Left lobe of liver (tissue), 2 donors: ENCODE measurements at places on chromosomes 5 and 9. TPM values are rescaled to one million over a fixed set of nuclear protein-coding genes. Genes with fewer than 3 reads are reported as not detected.

GRCh38 chr9:115717711-115718173 is 435.8 kb upstream of the PAPPA start:
- DNase-seq: no peak

- no peak for DNase-seq
These were observed 418.3 kb downstream of the CDH10 start for GRCh38 chr5:24226479-24226878.

DNA sequence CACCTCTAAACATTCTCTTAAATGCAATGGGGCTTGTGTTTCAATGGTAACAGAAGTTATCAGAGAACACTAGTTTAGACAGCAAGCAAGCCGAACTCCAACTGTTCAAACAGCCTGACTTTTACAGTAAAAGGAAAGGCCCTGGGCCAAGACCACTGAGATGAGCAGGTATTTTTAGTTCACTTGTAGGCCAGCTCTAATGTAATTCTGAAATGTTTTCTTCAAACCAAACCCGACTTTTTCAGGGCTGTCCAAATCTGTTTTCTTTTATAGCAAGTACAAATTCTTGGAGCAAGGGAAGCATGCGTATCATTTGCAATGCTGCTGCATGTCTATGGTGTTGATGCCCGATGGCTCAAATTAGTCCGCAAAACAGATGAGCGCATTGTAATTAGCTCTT is 192.9 kb downstream of the SLF1 start:
- DNase-seq: no peak

Gene SLC46A2
- not detected for total RNA-seq

Gene GFRA3
- total RNA-seq: not detected

DNA sequence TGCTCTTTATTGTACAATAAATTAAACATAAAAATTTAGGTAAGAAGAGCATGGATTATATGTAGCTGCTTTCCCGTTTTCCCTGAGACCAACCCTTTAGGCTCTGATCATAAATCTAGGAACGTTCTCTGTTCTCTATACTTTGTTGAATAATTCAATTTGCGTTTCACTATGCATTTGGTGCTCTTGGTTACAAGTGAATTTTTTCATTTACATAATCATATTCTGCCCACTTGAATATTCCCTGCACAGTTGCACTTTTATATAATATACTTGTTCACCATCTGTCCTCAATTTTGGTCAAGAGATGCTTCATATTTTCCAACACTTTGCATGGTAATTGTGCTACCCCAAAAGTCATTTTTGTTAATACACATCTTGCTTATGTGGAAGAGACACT is 741.8 kb downstream of the CDH12 start:
- DNase-seq: no peak

DNA sequence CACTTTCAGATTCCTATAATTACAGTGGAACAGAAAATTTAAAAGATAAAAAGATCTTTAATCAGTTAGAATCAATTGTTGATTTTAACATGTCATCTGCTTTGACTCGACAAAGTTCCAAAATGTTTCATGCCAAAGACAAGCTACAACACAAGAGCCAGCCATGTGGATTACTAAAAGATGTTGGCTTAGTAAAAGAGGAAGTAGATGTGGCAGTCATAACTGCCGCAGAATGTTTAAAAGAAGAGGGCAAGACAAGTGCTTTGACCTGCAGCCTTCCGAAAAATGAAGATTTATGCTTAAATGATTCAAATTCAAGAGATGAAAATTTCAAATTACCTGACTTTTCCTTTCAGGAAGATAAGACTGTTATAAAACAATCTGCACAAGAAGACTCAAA is 29.5 kb downstream of the ZFYVE16 start:
- no peak for DNase-seq

DNA sequence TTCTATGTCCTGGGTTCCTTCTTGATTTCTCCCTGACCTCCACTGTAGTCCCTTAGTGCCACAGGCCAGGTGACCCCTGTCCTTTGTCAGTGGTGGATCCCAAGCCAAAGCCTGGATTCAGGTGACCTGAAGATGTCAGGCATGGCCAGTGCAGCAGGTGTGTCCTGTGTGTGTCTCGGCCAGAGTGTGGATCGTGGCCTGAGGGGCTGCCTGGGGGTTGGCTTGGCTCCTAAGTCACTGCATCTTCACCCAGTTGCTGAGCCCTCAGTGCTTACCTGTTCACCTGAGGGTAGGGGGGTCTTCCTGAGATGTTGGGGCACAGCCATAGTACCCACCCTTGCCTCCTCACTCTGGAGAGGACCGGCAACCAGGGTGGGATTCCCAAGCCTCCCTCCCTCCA is 61.8 kb upstream of the PITX1 start:
- DNase-seq: no peak

Gene ZNF354B
- total RNA-seq: 4.6 TPM

Gene CXCL14
- 4.8 TPM for total RNA-seq

DNA sequence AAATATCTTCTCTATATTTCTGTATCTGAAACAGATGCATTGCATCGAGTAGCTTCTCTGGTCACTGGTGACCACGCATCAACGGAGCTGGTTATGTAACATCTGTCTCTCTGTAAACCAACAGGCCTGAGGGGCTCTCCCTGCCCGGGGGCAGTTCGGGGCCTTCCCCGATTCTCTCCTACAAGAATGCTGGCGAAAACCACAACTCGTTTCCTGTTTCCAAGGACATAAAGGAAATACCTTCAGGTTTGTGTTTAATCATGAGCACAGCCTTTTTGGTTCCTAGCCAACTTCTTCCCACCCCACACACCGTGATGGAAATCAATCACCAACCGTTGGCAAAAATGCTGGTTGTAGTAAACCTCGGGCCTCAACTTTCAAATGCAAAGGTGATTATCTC is 25.1 kb downstream of the GDNF start:
- no peak for DNase-seq

Gene KYAT1
- total RNA-seq: 9.6 TPM

Gene SEMA5A
- 5.7 TPM for total RNA-seq

Gene CFAP157
- not detected for total RNA-seq

DNA sequence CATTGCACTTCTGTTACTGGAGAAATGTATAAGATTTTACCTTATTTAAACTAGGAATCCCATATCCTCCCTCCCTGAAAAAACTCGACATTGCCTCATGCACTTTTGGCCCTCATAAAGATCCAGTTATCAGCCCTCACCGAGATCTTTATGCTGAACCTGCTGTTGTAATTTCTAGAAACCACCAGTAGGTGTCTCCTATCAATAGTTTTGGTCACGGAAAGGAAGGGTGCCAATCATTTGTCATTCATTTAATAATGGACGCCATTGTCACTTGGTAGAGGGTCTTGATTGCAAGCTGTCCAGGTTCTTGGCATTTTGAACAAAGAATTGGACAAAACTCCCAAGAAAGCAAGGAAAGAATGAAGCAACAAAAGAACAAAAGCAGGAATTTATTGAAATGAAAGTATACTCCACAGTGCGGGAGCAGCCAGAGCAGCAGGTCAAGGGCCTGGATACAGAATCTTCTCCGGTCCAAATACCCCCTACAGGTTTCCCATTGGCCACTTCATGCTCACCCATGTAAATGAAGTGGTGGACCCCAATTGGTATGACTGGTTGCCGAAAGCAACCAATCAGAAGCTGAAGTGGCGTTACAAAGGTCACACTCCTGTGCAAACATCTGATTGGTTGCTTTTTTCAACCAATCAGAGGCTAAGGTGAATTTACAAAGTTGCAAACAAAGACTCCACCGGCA is 524.3 kb downstream of the PSAT1 start:
- DNase-seq: no peak

DNA sequence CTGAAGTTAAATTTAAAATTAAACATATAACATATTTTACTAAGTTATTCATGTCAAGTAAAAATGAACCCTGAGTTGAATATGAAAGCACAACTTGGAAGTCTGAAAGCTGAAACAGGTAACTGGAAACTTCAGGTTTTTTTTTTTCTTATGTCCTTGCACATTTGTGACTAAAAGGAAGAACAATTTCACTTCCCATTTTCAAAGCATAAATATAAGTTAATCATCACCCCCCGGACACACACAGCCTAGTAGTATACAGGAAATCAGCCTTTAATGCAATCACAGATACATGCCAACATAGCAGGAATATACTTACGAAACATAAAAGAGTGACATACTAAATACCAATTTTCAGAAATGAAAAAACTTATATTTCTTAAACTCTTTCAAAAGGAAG is 225.9 kb downstream of the RFX3 start:
- no peak for DNase-seq

GRCh38 chr9:35267710-35268109 is 105.9 kb downstream of the UNC13B start:
- DNase-seq: no peak

- no peak for DNase-seq
These were observed 31.1 kb downstream of the RALGPS1 start for GRCh38 chr9:126945682-126946081.

- no peak for DNase-seq
These were observed 75.4 kb upstream of the ANKH start for GRCh38 chr5:14946815-14947620.

GRCh38 chr9:87181670-87182069 is 234.4 kb upstream of the GAS1 start:
- no peak for DNase-seq

DNA sequence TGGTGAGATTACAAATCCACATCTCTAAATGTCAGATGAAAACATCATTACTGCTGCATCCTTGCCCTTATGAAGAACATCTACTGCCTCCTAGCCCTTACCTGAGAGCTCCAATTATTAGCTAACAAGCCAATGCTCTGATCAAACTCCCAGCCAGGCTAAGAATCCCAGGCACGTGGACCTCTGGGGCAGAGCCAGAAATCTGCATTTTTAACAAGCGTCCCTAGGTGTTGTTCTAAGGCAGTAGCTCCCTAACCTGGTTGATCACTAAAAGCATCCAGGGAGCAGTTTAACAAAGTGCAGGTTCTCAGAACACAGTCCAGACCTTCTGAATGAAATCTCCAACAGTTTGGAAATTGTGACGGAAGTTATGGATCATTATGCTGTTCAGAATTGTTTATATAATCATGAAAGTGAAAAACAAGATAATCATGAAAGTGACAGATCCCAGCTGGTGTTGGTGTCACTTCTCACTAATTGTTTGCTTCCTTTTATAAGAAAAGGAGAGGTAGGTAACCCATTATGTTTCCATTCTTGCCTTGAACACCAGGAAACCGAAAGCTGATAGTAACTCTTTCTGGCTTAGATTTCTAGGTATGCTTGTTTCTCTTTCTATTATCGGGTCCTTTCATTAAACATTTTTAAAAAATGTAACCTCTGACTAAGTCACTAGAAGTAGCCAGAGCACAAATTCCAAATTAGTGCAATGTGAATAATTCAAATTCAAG is 216.5 kb upstream of the NR4A3 start:
- DNase-seq: no peak

DNA sequence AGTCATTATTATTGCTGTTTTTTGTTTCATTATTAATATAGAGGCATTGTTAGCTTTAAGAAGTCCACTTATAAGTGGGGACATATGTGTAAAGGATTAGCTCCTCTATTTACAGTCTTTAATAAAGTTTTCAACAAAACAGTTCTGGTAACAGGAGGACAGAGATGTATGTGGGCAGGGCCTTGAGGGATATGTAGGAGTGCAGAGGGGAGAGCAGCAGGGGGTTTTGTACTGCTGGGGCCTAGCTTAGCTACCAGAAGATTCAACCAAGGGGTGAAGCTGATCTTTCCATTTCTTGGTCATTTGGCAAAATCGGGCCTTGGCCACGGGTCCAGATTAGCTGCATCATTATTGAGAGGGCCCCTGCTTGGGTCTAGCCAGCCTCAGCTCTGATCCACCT is 89.9 kb downstream of the PPARGC1B start:
- no peak for DNase-seq

- no peak for DNase-seq
These were observed 3.2 kb upstream of the SRP19 start for GRCh38 chr5:112857866-112858265.

DNA sequence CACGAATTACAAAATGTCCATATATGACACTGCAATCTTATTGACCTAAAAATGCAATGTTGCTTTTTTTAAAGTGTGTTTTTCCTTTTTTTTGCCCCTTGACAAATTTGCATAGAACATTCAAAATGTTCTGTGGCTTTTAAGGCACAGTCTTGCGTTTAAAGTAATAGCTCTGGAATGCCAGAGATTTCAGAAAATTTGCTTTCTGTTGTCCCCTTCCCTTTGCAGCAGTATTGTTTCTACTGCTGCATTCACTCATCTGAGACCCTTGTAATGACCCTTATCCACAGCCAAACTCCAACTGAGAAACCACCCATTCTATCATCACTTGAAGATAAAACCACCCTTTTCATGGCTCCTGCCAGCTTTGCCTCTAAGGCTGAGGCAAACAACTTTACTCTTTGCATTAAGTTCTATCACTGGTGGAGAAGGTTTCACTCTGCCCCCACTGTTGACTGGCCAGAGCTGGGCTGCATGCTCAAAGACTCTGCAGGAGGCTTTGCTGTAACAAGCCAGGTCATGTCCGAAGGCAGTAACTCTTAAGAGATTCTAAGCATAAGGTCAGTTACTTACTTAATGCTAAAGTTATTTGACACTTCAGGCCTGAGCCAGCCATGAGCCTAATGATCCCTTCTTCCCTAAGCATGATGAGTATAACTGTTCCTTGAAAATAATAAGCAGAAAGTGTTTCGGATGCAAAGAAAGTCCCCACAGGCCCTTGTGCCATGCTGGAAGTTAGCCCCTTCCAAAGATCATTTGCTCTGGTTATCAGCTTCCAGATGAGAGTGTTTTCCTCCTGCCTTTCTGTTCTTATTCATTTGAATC is 101.9 kb downstream of the CD180 start:
- DNase-seq: no peak

GRCh38 chr5:126516852-126517251 is 78.2 kb downstream of the ALDH7A1 start:
- no peak for DNase-seq

Gene PCDHB16
- total RNA-seq: 0.58 TPM

- no peak for DNase-seq
These were observed 3.5 kb upstream of the SPINK5 start for GRCh38 chr5:148060309-148060708.

GRCh38 chr9:90569511-90569910 is 73.1 kb downstream of the DIRAS2 start:
- DNase-seq: no peak

Gene PPP3R2
- total RNA-seq: not detected

GRCh38 chr9:17531642-17532254 is 47.1 kb upstream of the SH3GL2 start:
- no peak for DNase-seq

- DNase-seq: no peak
These were observed 927.5 kb downstream of the DTWD2 start for GRCh38 chr5:118060833-118061232.

Gene HAPLN1
- not detected for total RNA-seq

Gene SUSD3
- total RNA-seq: 49.7 TPM

DNA sequence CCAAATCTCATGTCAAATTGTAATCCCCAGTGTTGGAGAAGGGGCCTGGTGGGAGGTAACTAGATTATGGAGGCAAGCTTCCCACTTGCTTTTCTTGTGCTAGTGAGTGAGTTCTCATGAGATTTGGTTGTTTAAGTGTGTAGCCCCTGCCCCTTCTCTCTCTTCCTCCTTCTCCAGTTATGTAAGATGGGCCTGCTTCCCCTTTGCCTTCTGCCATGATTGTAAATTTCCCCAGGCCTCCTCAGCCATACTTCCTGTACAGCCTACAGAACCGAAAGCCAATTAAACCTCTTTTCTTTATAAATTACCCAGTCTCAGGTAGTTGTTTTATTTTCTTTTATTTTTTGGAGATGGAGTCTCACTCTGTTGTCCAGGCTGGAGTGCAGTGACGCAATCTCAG is 18.2 kb upstream of the TXNDC8 start:
- DNase-seq: no peak
